ENCODE measurements at places on chromosomes 4 and X. TPM values are rescaled to one million over a fixed set of nuclear protein-coding genes. Genes with fewer than 3 reads are reported as not detected.

DNA sequence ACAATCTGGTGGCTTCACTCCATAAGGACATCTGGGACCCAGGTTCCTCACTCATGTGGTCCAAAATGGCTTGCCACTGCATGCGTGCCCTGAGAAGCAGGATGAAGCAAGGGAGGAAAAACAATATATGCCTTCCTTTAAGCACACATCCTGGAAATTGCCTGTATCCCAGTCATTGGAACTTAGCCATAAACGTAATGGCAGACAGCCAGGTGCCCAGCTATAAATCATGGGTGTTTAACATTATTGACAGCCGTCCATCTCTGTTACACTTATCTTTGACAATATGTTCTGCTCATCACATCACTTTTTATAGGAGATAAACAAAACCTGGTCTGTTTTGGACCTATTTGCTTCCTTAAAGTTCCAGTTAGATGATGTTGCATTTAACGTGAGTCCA, 181.0 kb downstream of the AASDH start:
- no peaks in the 10 kb centered on the region for H3K36me3 ChIP-seq
- H3K27me3 ChIP-seq = peaks cover 6% of the 10 kb centered on the region
- no peaks in the 10 kb centered on the region for H3K4me1 ChIP-seq
- DNase-seq = no peak
- H3K27ac ChIP-seq = no peak overlapping the region

GRCh38 chr4:108030332-108030731, 40.6 kb downstream of the HADH start:
- no peaks in the 10 kb centered on the region for H3K27me3 ChIP-seq
- H3K36me3 ChIP-seq = peaks cover 10% of the 10 kb centered on the region
- no peak overlapping the region for H3K4me3 ChIP-seq
- peaks cover 26% of the 10 kb centered on the region for H3K4me1 ChIP-seq

GRCh38 chr4:152266831-152267480, 268.9 kb downstream of the FBXW7 start:
- no peak overlapping the region for H3K27ac ChIP-seq
- H3K4me3 ChIP-seq = no peak overlapping the region
- no peaks in the 10 kb centered on the region for H3K4me1 ChIP-seq
- DNase-seq = no peak

GRCh38 chr4:78033861-78034260, 23.3 kb upstream of the FRAS1 start:
- H3K4me1 ChIP-seq = no peaks in the 10 kb centered on the region
- H3K27ac ChIP-seq = no peak overlapping the region
- H3K36me3 ChIP-seq = no peaks in the 10 kb centered on the region
- H3K27me3 ChIP-seq = peaks cover 5% of the 10 kb centered on the region

- no peak overlapping the region for H3K4me3 ChIP-seq
- no peaks in the 10 kb centered on the region for H3K4me1 ChIP-seq
- no peaks in the 10 kb centered on the region for H3K36me3 ChIP-seq
- no peak for DNase-seq
Measured at GRCh38 chr4:175309041-175309440, 390.9 kb downstream of the ADAM29 start.

GRCh38 chr4:153513596-153513995, 47.4 kb downstream of the TMEM131L start:
- no peak for DNase-seq
- H3K27me3 ChIP-seq = no peaks in the 10 kb centered on the region
- H3K27ac ChIP-seq = peak overlapping the region; percentile 39
- H3K36me3 ChIP-seq = peaks cover 19% of the 10 kb centered on the region

- no peaks in the 10 kb centered on the region for H3K36me3 ChIP-seq
- DNase-seq = no peak
- no peak overlapping the region for H3K4me3 ChIP-seq
- no peaks in the 10 kb centered on the region for H3K4me1 ChIP-seq
Measured at GRCh38 chr4:128591482-128591881, 218.0 kb upstream of the JADE1 start.

GRCh38 chr4:87541521-87541920, 12.3 kb upstream of the SPARCL1 start:
- H3K36me3 ChIP-seq = no peaks in the 10 kb centered on the region
- no peaks in the 10 kb centered on the region for H3K4me1 ChIP-seq
- no peak overlapping the region for H3K27ac ChIP-seq
- no peaks in the 10 kb centered on the region for H3K27me3 ChIP-seq
- no peak for DNase-seq

DNA sequence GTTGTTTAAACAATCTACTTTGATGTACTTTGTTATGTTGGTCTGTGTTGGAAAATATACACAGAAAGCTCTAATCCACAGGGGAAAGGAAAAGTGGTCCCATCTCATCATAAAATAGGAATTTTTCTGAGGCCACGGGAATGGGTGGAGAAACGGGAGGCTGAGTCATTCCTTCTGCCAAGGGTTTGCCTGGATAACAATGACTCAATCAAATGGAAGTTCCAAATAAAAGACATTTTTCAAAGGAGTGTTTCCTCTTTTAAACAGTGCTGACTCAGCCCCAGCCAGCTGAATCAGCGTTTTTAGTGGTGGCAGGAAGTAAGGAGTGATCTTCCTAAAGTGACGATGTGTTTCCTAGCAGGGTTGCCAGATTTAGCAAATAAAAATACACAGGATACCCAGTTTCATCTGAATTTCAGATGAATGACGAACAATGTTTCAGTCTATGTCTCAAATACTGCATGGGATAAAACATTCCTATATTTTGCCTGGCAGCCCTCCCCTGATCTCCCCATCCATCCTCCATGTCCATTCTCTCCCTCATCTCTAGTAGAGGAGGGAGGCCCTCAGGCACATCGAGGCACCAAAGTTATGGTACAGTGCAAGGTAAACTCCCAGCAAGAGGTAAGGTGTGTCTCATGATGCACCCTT, 345.4 kb upstream of the GATB start:
- H3K27ac ChIP-seq = no peak overlapping the region
- H3K4me1 ChIP-seq = peaks cover 65% of the 10 kb centered on the region
- H3K27me3 ChIP-seq = no peaks in the 10 kb centered on the region
- peak; percentile 21 for DNase-seq
- no peak overlapping the region for H3K4me3 ChIP-seq
- H3K36me3 ChIP-seq = no peaks in the 10 kb centered on the region

- DNase-seq = no peak
- no peaks in the 10 kb centered on the region for H3K27me3 ChIP-seq
- no peaks in the 10 kb centered on the region for H3K36me3 ChIP-seq
- no peak overlapping the region for H3K27ac ChIP-seq
- H3K4me3 ChIP-seq = no peak overlapping the region
- no peaks in the 10 kb centered on the region for H3K4me1 ChIP-seq
Measured at GRCh38 chr4:113885291-113885690, 94.2 kb downstream of the ARSJ start.

- H3K27ac ChIP-seq = no peak overlapping the region
- H3K4me3 ChIP-seq = no peak overlapping the region
- no peaks in the 10 kb centered on the region for H3K36me3 ChIP-seq
Measured at GRCh38 chr4:156956359-156956758, 15.2 kb downstream of the PDGFC start.

DNA sequence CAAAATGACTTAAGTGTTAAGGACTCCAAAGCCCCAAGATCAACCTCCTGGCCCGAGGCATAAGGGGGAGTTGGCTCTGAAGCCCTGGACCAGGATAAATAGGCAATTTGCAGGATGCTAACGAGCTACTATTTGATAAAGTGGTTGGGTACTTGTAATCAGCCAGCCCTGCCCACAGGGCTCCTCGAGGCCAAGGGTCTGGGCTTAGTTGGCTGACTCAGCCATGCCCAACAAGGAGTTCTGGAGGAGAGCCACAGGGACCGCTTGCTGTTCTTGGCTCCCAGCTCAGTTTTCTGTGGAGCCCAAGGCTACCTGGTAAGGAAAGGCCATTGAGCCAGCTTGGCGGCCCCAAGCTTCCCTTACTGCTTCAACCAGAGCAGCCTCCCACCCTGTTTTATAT, 7.8 kb downstream of the HMGB3 start:
- no peak overlapping the region for H3K27ac ChIP-seq
- no peaks in the 10 kb centered on the region for H3K4me1 ChIP-seq
- H3K36me3 ChIP-seq = no peaks in the 10 kb centered on the region
- DNase-seq = no peak

- no peaks in the 10 kb centered on the region for H3K27me3 ChIP-seq
- H3K36me3 ChIP-seq = no peaks in the 10 kb centered on the region
- no peak overlapping the region for H3K4me3 ChIP-seq
- no peaks in the 10 kb centered on the region for H3K4me1 ChIP-seq
Measured at GRCh38 chr4:7140692-7141069, 51.7 kb upstream of the SORCS2 start.

- no peak overlapping the region for H3K27ac ChIP-seq
- H3K27me3 ChIP-seq = no peaks in the 10 kb centered on the region
- no peaks in the 10 kb centered on the region for H3K36me3 ChIP-seq
Measured at GRCh38 chr4:87949961-87950360, 25.6 kb upstream of the SPP1 start.

The PCDH11X gene
- not detected for polyA plus RNA-seq

The FGA gene
- not detected for polyA plus RNA-seq

The S100P gene
- polyA plus RNA-seq = 1.2 TPM

The MAEA gene
- 61.2 TPM for polyA plus RNA-seq

The ARSJ gene
- not detected for polyA plus RNA-seq

Measured in CD4-positive, CD25-positive, alpha-beta regulatory T cell (primary cell).